ENCODE measurements at places on chromosomes 1 and 21.

- no peak for DNase-seq
These were observed 43.4 kb downstream of the LDLRAD2 start for GRCh38 chr1:21855257-21856096.

DNA sequence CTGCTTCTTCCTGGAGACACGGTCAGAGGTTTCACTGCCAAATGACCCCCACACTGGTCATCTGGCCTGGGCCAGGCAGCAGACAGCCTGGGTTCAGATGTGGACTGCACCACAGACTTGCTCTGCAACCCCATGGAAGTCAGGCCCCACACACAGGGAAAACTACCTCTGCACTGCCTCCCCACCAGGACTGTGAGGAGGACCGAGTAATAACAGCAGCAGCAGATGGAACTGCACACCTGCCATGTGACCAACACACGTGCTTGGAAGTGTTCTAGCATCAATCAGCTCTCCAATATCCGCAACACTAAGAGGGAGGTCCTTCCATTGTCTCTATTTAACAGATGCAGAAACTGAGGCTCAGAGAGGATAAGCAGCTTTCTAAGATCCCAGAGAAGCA, 51.4 kb downstream of the SLC9A1 start:
- DNase-seq, result no peak

DNA sequence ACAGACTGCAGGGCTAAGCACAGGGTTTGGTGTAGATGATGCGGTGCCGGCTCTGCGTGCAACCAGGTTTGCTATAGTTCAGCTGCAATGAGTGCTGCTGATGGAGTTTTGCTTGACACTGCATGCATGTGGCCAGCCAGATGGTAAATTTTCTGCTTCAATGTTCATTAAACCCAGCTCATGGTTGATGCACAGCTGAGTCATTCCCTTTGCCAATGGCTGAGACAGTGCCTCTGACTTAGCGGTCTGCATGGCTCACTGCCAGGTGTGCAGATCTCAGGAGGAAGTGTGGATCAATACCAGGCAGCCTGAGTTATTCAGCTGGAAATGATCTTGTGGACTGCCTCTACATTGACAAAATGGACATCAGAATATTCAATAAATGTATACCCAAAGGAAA, 172.7 kb upstream of the ZP4 start:
- DNase-seq, result no peak

GRCh38 chr1:235004840-235005391, 123.7 kb downstream of the TOMM20 start:
- no peak for DNase-seq

- no peak for DNase-seq
These were observed 2.2 kb downstream of the PRKAB2 start for GRCh38 chr1:147169840-147170674.
